Thyroid gland (tissue), 4 donors: ENCODE measurements at places on chromosomes 1 and 21. TPM values are rescaled to one million over a fixed set of nuclear protein-coding genes. Genes with fewer than 3 reads are reported as not detected.

The PDPN gene
- total RNA-seq = 20.1 TPM

The RNASEL gene
- 12.3 TPM for total RNA-seq

- H3K27me3 ChIP-seq = no peaks in the 10 kb centered on the region
- no peak for DNase-seq
- no peaks in the 10 kb centered on the region for H3K36me3 ChIP-seq
- H3K27ac ChIP-seq = peak overlapping the region; percentile 47
- no peak overlapping the region for H3K4me3 ChIP-seq
These were observed 14.1 kb downstream of the CNR2 start for GRCh38 chr1:23899070-23899469.

GRCh38 chr1:193190096-193190744, 3.8 kb upstream of the B3GALT2 start:
- no peaks in the 10 kb centered on the region for H3K36me3 ChIP-seq
- H3K4me1 ChIP-seq = peaks cover 55% of the 10 kb centered on the region
- H3K4me3 ChIP-seq = no peak overlapping the region
- no peaks in the 10 kb centered on the region for H3K27me3 ChIP-seq
